RWPE2 (cell line): ENCODE measurements at places on chromosomes 7 and 10.

GRCh38 chr10:89258881-89259280, 7.3 kb upstream of the LIPA start:
- no peak for DNase-seq

GRCh38 chr7:1300636-1301035, 68.0 kb downstream of the UNCX start:
- DNase-seq, result no peak

DNA sequence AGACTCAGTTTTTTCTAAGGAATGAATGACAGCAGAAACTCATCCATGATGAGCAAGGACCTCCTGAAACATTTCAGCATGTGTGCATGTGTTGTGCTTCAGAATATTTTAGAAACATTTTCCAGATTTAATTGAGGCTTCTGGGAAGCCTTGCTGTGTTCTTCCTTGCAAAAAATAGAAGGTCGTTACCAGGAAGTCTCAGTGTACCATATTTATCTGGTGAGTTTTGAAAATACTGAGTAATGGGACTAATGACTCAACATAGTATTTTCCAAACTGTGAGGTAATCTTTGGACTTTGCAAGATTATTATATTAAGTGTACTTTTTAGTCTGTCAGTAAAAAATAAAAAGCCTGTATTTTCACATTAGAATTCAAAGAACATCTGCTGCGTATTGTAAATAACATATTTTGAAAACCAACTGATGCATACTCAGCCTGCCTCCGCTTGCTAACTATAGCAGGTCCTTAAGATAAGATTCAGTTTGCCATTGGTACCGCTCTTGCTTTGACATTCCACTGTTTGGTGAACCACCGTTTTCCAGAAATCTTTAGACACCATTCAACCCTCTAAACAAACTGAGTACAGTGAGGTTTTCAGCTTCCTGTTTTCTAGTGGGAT, 739.6 kb upstream of the GALNT17 start:
- DNase-seq, result no peak

DNA sequence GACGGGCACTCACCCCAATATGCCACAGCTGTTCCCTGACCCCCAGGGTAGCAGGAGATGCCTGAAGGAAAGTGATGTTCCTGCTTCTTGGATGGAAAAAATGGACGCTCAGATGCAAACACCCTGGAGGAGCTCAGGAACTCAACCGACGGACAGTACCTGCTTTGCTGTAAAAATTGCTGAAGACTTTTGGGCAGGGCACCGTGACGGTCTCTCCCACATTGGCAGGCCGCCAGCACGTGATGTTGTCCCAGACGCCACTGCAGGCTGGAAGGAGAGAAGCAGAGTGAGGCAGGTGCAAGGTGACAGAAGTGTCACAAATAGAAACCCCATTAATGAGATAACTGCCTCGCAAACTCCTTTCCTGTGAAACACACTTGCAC, 35.0 kb downstream of the VIPR2 start:
- peak; percentile 15 for DNase-seq

DNA sequence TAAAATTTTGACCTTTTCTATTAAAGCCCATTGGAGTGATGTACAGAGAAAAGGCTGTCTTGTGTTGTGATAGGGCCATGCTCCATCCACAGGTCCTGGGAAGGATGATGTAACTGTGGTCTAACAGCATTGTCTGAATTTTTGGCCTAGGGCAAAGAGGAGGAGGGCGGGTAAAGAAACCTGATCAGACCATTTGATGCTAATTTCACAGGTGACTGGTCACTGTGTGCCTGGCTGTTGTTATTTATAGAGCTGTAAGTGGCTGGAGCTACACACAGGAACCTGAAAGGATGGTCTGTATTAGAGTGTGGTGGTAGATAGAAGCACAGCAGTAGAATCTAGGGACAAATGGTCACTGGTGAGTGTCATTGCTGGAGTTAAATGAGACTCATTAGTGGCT, 182.1 kb downstream of the AUTS2 start:
- no peak for DNase-seq

DNA sequence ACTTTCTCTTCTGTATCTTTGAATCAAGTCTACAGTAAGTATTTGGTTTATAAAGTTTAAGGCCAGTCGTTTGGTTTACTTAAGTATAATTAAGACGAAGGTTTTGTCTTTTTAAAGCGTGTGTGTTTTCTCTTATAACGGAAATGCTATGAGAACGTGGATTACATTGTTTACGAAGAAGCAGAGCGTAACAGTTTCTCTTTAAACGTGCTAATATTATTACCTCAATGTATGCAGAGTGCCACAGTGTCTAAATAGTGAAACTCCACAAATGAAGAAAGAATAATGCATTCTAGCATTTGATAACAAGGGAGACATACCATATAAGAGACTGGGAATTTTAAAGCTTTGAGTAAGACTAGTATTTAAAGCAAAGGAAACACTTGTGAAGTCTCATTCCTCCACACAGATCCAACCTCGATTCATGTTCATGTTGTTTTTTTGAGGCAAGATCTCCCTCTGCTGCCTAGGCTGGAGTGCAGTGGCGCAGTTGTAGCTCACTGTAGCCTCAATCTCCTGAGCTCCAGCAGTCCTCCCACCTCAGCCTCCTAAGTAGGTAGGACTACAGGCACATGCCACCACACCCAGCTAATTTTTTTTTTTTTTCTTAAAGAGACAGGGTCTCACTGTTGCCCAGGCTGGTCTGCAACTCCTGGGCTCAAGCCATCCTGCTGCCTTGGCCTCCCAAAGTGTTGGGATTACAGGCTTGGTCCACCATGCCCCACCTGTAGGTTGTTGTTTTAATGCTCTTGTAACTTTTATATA, 75.1 kb downstream of the ANKRD61 start:
- no peak for DNase-seq

DNA sequence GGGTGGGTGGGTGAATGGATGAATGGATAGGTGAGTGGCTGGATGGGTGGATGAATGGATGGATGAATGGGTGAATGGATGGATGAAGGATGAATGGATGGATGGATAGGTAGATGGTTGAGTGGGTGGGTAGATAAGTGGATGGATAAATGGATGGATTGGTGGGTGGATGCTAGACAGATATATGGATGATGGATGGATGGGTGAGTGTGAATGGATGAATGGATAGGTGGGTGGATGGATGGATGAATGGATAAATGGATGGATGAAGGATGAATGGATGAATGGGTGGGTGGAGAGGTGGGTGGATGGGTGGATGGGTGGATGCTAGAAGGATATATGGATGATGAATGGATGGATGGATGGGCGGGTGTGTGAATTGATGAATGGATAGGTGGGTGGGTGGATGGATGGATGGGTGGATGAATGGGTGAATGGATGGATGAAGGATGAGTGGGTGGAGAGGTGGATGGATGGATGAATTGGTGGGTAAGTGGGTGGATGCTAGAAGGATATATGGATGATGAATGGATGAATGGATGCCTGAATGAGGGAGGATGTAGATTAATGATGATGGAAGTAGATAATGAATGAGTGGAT, 20.4 kb downstream of the ELFN1 start:
- DNase-seq, result peak; percentile 0

DNA sequence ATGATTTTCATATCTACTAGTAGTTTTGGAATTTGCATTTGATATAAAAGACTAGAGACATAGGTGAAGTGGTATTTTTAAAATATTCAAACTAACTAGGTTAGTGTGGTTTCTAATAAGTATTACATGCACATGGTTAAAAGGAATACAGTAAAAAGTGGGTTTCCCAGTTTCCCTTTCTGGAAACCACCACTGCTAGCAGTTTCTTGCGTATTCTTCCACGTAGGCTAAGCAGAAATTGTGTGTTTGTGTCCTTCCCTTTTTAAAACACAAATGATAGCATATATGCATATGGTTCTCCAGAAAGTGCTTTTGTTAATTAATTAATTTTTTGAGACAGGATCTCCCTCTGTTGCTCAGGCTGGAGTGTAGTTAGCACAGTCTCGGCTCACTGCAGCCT, 15.4 kb downstream of the NRF1 start:
- DNase-seq, result no peak

DNA sequence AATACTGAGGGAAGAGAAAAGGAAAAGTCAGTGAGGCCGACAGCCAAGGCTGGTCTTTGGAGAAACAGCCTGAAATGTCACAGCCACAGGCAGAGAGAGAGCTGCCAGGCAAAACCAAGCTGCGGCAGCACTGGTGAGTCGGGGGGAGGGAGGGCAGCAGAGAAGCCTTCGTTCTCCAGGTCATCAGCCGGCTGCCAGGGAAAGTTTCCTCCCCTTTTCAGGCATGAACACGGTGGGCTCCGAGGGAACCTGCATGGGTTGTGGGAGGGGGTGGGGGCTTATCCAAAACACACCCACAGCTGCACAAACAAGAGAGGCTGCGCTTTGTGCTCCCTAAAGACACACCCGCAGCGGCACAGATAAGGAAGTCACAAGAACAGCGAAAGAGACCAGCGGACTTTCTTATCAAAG, 62.3 kb upstream of the NKX6-2 start:
- peak; percentile 42 for DNase-seq

GRCh38 chr10:35498693-35499092, 106.4 kb upstream of the GJD4 start:
- DNase-seq, result no peak

DNA sequence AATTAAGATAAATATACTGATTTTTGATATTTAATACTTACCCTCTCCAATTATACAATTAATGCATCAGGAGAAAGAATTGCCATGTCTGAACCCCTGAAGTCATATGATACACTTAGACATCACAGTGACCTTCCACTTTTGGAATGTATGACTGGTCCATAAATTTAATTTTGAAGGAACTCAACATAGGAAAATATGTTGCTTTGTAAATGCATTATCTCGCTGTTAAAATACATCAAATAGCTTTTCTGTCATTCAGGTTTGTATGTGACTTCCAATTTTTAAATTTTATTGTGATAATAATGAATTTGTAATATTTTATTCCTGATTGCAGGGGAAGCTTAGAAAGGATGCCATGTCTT, 631.9 kb upstream of the ANKRD30A start:
- DNase-seq, result no peak

- no peak for DNase-seq
Observed at GRCh38 chr7:85595750-85596178, 408.9 kb upstream of the SEMA3D start.

DNA sequence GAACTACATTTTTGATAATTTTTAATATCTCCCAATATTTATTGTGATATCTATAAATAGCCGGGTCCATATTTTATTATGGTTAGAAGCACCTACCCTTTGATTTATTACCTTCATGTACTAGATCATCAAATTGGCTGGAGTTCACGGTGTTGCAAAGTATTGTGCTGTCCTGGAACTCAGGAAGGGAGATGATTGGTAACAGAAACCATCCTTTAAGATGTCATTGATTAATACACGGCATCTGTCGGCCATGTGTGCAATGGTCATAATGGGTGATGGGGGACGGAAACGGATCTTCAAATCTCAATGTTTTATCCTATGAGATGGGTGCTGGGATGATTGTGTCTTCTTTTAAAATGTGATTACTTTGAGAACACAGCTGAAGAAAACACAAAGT, 157.0 kb downstream of the NEBL start:
- no peak for DNase-seq

DNA sequence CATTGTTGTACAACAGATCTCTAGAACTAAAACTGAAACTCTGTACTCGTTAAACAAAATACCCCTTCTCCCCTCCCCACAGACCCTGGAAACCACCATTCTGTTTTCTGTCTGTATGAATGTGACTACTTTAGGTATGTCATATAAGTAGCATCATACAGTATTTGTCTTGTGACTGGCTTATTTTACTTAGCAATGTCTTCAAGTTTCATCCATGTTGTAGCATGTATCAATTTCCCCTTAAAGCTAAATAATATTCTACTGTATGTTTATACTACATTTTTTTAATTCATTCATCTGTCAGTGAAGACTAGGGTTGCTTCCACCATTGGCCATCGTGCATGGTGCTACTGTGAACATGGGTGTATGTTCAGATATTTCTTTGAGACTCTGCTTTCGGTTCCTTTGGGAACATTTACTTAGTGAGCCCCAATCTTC, 71.2 kb upstream of the RPA3 start:
- no peak for DNase-seq

GRCh38 chr10:71731791-71732190, 12.2 kb upstream of the C10orf105 start:
- DNase-seq, result no peak

DNA sequence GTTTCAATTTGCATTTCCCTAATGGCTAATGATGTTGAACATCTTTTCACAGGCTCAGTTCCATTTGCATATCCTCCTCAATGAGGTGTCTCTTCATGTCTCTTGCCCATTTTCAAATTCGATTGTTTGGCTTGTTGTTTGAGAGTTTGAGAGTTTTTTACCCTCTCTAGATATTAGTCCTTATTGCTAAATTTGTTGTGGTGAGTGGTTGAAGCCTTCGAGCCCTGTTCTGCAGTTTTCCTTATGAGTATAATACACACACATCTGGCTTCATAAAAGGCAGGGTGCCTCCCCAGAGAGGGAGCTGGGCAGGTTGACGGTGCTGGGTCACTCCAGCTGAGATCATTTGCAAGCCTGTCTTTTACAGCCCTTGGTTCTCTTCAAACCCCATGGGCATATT, 65.1 kb downstream of the RGS10 start:
- DNase-seq, result no peak

- DNase-seq, result no peak
Observed at GRCh38 chr10:124495162-124495561, 33.5 kb downstream of the LHPP start.

DNA sequence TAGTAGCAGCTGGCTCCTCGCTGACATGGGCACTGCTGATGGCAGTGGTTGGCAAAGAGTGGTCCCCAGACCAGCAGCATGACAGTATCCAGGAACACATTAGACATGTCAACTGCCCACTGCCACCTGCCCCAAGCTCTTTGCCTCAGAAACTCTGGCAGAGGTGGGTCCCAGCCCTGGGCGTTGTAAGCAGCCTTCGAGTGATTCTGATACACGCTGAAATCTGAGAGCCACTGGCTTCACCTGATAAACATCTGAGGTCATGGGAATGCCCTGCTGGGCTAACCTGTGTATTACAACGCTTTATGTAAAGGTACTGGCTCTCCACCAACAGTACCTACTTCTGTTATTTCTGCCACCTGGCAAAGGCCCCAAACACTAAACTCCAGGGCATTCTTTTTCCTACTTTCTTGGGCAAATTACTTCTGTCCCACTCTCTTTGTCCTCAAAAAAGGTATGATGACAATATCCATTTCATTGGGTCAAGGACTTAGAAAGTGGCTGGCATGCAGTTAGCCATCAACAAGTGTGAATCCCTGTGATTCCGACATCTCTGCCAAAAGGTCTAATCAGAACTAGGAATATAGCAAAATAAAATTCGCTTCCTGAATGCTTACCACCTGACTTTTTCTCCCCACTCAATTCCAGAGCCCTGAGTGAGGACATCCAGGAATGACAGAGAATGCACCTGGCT, 9.2 kb downstream of the SGMS1 start:
- DNase-seq, result no peak

GRCh38 chr10:43853369-43853768, 204.7 kb upstream of the ZNF32 start:
- DNase-seq, result no peak

- no peak for DNase-seq
Observed at GRCh38 chr7:85749696-85750453, 563.0 kb upstream of the SEMA3D start.

- no peak for DNase-seq
Observed at GRCh38 chr7:85587785-85588184, 400.9 kb upstream of the SEMA3D start.

- DNase-seq, result no peak
Observed at GRCh38 chr7:56291-56913, 136.0 kb upstream of the FAM20C start.

GRCh38 chr7:130273933-130274255, 7.2 kb downstream of the CPA2 start:
- DNase-seq, result no peak
